Activated T-cell treated with anti-CD3 and anti-CD28 coated beads for 24 hours (primary cell): ENCODE measurements at places on chromosomes 5 and 9.

GRCh38 chr9:135809166-135809565, 98.2 kb downstream of the CAMSAP1 start:
- DNase-seq: no peak

GRCh38 chr5:138724470-138725146, 28.6 kb upstream of the CTNNA1 start:
- DNase-seq: no peak

- DNase-seq: no peak
These were observed 18.6 kb downstream of the MLLT3 start for GRCh38 chr9:20603524-20604268.

DNA sequence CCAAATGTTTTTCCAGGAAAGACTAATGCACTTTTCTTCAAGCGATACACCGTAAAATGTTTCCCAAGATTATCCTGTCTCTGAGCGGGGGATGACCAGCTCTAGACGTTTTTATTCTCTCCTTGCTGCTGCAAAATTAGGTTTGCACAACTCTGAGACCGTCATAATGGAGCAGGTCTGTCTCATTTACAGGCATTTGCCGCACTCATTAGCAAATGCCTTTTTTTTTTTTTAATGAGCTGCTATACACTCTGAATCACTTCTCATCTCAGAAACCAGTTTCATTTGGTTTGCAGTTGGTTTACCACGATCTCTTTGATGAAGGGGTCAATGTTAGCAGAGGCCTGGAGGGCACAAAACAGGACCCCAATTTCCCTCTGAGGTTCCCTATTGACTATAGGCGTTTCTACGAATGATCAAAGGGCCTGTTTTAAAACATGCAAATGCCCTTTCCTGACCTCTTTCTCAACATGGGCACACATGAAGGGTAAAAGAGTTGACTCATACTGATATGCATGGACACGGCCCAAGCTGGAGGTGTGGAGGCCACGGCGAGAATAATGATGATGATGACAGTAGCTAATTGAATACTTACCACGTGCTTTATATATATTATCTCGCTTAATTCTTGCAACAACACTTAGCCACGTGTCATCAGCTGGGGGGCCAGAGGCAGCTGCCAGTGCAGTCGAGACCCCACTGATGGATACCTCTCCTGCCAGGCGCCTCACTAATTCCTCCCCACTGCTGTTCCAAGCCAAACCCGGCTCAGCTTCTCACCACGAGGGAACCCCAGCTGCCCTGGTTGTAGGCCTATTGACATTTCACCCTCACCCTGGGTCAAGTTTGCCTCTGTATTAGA, 89.9 kb upstream of the PTCH1 start:
- DNase-seq: no peak

DNA sequence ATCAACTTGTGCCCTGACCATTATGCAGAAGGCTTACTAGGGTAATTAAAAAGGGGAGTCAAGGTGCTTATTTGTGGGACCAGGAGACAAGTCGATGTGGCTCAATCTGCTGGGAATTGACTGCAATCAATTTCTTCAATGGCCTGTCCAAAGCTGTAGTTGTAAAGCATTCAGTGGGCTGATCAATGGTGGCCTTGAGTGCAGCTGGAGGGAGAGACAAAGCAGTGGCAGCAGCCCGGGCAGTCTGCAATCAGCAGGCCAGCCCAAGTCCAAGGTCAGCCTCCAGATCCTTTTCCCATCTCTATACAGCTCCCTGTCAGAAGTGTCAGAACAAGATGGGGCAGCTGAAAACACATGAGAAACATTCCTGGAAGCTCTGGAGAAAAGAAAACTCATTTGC, 51.0 kb upstream of the BRINP1 start:
- no peak for DNase-seq

DNA sequence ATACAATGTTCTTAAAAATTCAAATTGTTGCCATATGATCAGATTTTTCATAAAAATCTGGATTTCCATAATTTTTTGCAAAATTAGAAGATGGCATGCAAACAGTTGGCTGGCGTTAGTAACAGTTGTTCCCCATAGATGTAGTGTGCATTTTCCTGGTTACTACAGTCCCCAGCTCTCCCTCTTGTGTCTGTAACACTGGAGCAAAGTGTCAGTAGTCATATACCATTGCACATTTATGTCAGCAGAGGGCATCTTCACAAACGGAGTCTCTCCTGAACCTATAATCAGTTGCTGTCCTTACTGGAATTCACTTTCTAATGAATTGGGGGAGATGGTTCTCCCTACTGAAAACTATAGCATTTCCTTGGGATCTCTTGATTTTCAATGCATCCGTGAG, 44.7 kb upstream of the DMAC1 start:
- DNase-seq: no peak
